ENCODE measurements at places on chromosomes 2 and 18.
A peak's percentile ranks its signal among the peaks of the same experiment; 100 is the strongest.

DNA sequence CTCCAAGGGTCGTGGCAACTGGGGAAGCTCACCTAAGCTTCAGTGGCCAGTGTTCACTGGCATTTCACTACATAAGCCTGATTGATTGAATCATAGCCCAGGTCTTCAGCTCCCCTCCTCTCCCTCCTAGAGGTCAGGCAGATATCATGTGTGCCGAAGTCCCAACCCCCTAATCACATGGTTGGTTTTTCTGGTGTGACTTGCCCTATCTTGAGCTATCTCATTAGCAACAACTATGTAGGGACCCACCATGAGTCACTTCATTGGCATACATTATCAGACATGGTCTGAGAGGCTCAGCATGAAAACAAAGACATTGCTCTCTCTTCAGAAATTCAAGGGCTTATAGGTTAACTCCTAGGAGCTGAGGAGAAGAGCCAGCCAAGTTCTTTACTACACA lies 76.8 kb downstream of the LYPD1 start:
- no peak for DNase-seq

GRCh38 chr18:77059294-77059916 lies 73.2 kb downstream of the MBP start:
- DNase-seq, result no peak

GRCh38 chr18:5543773-5544389 lies at the start of gene EPB41L3:
Gene EPB41L3, minus strand, starts transcription at chr18:5543997. Its CDS starts 54,814 bp downstream, at chr18:5489183.
- peak; percentile 84 for DNase-seq

DNA sequence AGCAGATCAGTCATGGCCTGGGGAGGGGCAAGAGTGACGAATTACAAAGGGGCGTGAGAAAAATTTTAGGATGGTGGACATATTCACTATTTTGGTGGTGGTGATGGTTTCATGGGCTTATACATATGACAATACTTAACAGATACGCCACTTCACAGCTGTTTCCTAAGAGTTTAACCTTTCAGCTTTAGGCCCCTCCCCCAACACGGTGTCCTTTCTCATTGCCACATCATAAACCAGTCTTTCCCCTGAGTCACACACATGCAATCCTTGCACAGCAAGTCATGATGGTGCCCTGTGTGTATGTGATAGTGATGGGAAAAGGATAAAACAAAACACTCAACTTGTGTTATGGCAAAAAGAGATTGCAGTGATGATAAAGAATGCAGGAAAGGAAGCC lies 47.6 kb upstream of the IL1R1 start:
- no peak for DNase-seq

DNA sequence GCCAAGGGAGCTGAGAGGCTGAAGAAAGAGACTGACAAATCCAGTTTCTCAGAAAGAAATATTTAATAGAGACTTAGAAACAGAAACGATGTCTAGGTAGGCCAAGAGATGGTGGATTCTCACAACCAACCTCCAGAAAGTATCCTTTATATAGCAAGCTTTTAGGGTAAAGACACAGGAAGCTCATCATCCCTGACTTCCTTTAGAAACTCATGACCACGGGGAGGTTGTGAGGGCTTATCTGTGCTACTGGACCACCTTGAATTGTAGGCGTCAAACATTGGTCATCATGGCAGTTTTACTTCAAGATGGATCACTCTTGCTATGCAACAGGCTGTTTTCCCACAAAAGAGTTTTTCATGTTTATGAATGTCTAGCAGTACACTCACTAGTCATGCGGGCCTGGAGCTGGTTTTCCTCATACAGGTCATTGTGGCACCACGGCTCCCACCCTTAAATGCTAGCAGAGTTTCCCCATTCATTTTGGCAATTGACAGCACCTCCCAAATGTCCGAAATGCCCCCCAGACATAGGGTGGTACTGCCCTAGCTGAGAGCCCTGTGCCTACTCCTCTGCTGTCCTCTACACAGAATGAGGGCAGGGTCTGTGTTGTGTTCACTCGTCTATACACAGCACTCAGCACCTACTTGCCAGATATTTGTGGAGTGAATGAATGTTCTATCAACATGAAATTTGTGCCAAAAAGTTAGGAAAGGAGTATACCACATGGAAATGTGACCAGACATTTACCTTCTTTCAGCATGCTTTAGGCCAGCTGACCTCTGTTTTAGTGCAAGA lies 89.0 kb downstream of the TMEM247 start:
- no peak for DNase-seq

DNA sequence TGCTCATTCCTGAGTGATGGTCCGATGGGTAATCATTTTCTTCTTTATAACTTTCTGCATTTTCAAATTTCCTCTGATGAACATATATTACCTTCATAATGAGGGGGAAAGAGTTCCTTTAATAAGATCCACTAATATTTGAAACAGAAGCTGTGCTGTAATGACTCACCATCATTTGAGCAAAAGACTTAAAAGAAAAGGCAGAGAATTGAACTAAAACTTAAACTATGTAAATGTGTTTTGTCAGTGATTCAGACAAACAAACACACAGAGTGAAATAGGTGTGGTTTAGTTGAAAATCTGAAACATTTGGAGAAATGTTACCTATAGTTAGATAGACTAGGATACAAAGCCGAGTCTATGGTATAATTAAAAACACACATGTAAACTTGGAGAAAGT lies 209.6 kb downstream of the STK39 start:
- no peak for DNase-seq

Data from sigmoid colon (tissue), 7 donors.